HS-5 (cell line): ENCODE measurements at places on chromosomes 3 and 15.

DNA sequence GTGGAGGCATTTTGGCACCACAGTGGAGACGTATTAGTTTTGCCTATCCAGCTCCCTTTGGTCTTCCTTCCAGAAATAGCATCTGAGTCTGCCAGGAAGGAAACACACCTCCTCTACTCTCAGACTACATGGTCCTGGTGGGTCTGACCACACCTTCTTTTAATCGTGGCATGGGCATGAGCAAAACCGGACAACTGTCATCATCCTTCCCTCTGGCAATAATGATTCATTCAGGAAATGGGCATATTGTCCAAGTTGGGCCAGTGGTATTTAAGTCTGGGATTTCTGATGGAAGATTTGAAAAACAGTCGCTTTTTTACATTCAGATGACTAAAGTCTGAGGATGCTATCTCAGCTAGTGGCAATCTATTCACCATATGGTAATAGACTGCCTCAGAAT, 601.0 kb upstream of the ADAMTS9 start:
- DNase-seq, result no peak

- no peak for DNase-seq
These were observed 153.5 kb upstream of the GOLIM4 start for GRCh38 chr3:168249205-168249549.

GRCh38 chr3:27824312-27825200, 102.4 kb upstream of the EOMES start:
- no peak for DNase-seq

- no peak for DNase-seq
These were observed 118.9 kb downstream of the ANXA2 start for GRCh38 chr15:60278879-60279278.

DNA sequence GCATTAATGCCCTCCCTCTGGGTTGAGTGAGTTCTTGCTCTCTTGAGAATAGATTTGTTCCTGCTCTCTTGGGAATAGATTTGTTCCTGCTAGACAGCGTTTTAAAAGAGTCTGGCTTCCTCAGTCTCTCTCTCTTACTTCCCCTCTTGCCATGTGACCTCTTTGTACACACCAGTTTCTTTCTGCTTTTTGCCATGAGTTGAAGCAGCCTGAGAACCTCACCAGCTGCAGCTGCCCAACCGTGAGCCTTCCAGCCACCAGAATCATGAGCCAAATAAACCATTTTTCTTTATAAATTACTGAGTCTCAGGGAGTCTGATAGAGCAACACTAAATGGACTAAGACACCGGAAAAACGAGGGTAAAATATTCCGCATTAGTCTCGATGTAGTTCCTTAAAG, 253.6 kb downstream of the CNTN6 start:
- DNase-seq, result no peak
